IPS-NIHi11 (cell line): ENCODE measurements at places on chromosomes 7 and 10.

DNA sequence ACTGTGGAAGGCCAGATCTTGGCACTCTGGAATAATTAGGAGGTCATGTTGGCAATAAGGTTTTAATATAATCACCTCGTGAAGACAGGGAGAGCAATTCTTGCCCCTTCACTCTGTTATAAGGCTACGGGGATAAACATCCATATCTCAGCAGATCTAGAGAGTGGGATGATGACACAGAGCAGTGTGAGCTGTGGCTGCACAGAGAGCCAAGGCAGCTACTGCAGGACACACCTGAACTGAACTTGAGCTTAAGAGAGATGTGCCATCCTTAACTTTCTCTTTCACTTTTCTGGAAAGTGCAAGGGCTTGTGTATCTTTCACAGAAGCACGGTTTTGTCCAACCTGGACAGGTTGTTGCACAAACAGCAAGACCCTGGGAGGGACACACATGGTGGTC is 174.7 kb downstream of the GATA3 start:
- DNase-seq = no peak

GRCh38 chr10:2949221-2949947 is 118.0 kb upstream of the PFKP start:
- no peak for DNase-seq

- no peak for DNase-seq
Observed at GRCh38 chr7:27936768-27937102, 196.8 kb downstream of the TAX1BP1 start.

GRCh38 chr10:102726274-102726673 is 11.8 kb downstream of the SFXN2 start:
- no peak for DNase-seq

GRCh38 chr7:152435384-152436110 is at the start of gene KMT2C:
Gene KMT2C, minus strand, starts transcription at chr7:152436003. Its CDS starts 217 bp downstream, at chr7:152435786.
- peak; percentile 29 for DNase-seq

- DNase-seq = no peak
Observed at GRCh38 chr10:133515471-133515870, 11.7 kb upstream of the CYP2E1 start.

DNA sequence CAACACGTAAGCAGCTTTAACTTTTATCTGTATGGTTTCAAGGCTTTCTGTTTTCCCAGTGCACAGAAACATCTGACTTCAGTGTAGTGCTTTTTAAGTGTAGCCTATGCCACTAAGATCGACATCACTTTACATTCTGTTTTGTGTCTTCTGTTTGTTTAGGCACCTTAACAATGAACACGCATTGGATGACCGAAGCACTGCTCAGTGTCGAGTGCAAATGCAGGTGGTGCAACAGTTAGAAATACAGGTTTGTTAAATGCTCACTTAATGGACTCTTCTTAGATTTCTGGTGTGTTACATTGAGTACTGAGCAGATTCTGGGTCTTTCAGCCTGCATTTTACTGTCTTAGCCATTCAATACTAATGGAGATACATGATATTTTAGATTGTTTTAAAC is 237.4 kb downstream of the FOXP2 start:
- DNase-seq = no peak

DNA sequence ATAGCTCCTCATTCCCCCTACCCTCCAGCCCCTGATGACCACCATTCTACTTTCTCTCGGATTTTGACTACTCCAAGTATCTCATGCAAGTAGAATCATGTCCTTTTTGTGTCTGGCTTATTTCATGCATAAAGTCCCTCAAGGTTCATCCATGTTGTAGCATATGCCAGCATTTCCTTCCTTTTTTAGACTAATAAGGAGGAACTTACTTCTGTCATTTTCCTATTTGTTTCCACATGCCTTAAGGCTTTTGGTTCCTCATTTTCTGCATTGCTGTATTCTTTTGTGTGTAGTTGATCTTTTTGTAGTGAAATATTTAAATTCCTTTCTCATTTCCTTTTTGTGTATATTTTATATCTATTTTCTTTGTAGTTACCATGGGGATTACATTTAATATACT is 376.9 kb downstream of the CALN1 start:
- no peak for DNase-seq

GRCh38 chr7:33832271-33832721 is 73.0 kb upstream of the BMPER start:
- no peak for DNase-seq
